ENCODE measurements at places on chromosomes 4 and X.

DNA sequence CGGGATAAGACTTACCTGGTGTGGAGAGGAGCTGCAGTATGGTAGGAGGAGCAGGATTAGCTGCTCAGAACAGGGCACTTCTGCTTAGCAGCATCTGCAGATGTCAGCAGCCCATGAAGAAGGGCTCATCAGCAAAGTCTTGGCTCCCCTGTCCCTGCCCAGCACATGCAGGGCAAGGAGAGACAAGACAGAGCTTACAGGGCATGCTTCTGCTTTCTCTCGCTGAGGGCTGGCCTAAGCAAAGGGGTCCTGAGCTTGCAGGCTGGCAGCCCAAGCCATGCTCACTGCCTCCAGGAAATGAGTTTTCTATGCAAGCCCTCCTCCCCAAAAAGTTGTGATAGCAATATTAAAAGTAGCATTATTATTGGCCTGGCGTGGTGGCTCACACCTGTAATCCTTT lies 39.5 kb upstream of the TAPT1 start:
- no peak for DNase-seq

GRCh38 chrX:113315927-113316326 lies 475.3 kb upstream of the AMOT start:
- no peak for DNase-seq

DNA sequence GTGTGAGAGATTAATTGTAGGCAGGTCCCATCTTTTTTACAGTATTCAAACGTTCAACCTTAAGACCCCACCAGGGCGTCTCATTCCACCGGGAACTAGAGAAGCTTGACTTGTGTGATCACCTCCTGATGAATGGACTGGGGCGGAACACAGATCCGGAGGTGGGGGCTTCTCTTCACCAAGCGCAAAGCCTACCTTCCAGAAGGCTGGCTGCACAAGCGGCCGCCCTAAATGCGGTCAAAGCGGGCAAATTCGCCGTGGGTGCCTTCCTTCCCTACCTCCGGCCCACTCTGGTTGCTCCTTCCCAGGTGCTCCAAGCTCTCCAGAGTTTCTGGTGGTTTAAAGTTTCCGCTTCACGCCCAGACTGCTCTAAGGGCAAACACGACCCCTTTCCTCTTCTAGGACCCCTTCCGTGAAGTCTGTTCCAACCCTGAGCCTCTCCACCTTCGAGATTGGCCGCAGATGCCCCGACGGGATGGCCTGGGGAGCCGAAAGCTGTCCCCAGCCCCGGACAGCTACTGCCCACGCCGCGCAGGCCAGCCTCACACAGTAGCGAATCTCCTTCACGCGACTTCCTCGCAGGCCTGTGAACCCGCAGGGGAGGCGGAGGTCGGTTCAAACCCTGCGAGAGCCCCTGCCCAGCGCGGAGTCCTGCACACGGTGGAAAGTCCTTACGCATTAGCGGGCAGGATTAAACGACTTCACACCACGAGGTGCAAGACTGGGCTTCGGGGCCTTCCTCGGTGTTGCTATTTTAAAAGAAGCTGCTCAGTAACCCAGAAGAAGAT lies 1.6 kb upstream of the WWC2 start:
- no peak for DNase-seq

- DNase-seq, result no peak
Measured at GRCh38 chrX:70439016-70439415, 5.6 kb upstream of the DLG3 start.

DNA sequence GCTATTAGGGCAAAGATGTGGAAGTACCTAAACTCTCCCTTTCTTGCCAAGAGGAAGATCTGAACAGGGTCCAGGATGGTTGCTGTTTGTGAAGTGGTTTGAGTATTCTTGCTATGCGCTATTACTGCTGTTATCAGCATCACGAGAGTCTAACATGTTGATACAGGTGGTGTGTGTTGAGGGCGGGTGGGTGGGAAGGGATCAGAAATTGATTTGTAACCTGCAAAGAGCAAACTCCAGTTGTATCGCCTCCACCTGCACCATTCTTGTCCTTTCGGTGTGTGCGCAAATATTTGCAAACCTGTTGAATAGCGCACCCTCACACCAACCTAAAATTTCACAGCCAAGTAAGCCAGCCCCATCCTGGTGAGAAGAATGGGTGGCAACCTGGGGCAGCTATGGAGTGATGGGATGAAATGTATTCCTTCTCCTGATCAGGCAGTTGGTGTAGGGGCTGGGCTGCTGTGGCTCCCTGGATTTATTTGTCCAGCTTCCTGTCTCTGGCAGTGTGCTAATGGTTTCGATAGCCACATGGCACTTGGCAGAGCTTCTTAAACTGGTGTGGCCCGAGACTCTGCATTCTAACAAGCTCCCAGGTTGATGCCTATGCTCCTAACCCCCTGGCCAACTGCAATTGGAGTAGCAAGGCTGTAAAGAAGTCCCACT lies 102.6 kb upstream of the SCML1 start:
- DNase-seq, result no peak

- DNase-seq, result peak; percentile 86
Measured at GRCh38 chr4:138053641-138054301, 188.4 kb downstream of the SLC7A11 start.

DNA sequence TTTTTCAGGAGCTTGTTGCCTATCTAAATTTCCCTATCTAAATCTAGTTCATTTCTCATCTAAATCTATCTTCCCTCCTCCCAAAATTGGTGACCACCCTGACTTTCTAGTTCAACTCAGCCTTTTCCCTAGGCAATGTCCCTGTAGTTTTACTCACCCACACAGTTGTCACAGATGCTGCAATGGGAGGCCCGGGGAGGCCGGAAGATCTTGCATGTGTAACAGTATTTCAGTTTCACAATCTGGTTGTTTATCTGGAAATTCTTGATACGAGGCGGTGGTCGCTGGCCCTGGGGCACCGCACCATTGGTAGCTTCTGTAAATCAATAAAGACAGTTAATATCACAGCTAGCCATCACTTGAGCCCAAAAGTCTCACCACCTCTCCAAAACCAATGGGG lies 20.2 kb downstream of the ZDHHC9 start:
- DNase-seq, result no peak

GRCh38 chrX:18548996-18549395 lies 122.9 kb downstream of the RS1 start:
- DNase-seq, result no peak

DNA sequence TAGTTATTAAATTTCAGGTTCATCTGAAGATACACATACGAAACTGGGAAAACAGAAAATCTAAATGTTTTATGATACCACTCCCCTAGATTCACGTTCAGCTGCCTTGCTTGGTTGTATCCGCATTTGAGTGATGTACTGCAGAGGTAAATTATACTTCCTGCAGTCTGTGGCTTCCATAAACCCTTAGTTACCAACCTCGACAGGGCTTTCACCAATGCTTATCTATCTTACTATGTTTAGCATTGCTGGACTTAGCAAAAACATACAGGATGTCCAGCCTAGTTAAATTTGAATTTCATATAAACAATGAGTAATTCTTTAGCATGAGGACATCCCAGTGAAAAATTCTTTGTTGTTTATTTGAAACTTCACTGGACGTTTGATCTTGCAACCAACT lies 108.8 kb downstream of the TMA16 start:
- no peak for DNase-seq

DNA sequence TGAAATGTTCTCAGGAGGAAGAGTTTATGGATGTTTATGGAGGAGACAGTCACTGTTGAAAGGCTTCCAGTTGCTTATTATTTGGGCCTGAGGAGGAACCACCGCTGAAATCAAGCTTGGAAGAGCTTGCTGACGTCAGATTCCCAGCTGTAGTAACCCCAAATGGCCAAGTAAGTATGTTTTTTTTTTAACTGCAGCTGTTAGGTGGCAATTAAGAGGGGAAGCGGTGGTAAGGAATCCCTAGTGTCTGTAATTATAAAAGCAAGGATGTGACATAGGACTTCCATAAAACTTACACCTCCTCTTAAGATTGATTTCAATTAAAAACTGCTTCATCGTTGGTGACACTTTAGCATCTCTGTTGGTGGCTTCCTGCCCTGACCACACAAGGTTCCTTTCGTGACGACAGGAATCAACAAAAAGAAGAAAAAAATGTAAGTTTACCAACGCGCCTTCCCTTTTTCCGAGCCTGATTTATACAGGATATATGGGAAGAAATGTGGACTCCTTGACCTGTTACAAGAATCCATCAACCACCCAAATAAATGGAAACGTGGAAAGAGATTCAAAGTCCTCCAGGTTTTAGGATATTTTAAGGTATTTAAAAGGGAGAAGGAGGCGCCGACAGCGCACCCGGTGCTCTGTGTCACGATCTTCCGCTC lies 884 bp downstream of the RELL1 start:
- DNase-seq, result peak; percentile 82

GRCh38 chr4:10239982-10240654 lies 123.5 kb upstream of the WDR1 start:
- no peak for DNase-seq

GRCh38 chr4:151199319-151200190 lies 77.4 kb upstream of the PRSS48 start:
- peak; percentile 50 for DNase-seq

DNA sequence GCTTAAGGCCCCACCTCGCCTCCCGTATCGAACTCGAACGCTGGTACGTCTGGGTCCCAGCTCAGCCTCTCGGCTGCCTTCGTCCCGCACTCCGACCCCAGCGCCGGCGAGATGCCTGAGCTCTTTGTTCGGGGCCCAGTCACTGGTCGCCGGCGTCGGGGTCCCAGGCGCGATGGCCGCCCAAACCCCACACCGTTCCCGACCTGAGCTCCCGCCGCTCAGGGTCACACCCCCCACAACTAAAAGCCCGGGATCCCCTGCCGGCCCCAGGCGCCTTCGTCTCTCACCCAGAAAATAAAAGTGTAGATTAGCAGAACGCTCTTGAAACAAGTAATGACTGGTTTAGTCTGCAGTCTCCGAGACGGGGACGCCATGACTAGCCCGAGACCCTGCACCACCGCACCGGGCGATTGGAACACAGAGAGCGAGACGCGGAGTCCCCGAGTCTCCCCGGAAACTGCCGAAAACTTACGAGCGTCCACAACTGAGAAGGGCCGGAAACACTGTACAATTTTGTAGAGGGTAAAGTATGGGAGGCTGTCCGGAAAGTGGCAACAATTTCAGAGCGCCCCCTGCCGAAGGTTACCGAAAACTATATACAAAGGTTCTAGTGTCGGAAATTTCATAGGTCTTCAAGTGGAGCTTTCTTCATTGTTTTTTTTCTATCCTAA lies at the start of gene TSPAN6:
TSPAN6 (minus strand) TSS at position 486 of the 671 bp plus-strand sequence; CDS start at position 374, 112 bp downstream.
- DNase-seq, result peak; percentile 80

GRCh38 chr4:18056030-18056429 lies 34.5 kb upstream of the LCORL start:
- no peak for DNase-seq

DNA sequence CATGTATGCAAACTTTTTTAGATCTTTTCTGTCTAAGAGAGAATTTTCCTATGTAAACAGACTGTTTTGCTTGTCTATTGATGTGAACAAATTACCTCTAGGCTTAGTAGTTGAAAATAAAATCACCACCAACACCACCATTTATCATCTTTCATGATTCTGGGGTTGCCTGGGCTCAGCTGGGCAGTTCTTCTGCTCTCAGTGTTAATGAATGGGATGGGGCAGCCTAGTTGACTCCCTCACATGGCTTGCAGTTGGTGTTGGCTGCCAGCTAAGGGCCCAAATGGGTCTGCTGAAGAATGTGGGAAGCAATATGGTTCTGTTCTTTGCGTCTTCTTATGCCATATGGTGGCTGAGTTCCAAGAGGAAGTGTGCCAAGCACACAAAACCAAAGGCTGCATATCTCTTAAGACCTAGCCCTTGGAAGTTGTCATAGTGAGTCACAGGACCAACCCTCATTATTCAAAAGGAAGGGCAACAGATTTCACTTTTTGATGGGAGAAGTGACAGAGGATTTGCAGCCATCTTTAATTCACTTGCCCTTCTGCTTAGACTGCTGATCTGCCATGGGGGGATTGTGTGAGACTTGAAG lies 17.9 kb downstream of the REELD1 start:
- DNase-seq, result no peak

DNA sequence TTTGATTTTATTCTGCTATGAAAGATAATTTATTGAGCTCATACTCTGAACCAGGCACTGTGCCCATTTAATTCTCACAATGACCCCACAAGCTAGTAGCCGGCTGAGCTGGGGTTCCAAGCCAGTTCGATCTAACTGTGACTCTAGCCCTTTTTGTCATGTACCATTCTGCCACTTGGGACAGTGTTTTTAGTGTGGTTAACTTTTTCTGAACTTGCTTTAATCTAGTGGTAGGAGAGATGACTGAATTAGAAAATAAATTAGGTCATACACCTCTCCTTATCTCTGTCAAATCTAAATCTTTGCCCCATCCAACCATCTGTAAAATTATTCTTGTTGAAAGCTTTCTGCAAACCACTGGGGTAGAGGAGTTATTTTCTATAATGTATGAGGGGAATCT lies 136.0 kb downstream of the CBR4 start:
- DNase-seq, result no peak

DNA sequence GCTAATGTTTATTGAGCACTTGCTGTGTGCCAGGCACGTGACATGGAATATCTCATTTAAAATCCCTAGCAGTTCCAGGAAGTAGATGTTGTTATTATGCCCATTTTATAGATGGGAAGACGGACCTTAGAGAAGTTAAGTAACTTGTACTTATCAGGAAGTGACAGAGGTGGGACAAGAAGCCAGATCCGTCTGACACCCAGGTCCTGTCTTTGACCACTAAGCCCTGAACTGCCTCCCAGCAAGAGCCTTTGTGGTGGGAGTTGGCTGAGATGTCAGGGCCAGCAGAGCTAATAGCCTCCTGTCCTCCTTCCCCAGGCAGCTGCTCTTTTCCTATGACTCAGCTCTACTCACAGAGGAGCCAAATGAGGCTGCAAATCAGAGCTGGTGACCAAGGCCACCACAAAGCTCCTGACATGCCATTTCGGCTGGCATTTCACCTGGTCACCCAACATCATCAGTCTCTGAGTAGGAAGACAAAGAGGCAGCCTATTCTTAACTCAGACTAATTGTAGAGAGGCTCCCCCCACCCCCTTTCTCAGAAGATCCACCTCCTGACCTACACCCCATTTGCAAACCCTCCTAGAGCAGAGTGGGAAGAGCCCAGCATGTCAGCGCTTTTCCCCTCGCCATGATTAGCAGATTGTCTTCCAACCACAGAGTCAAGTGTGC lies 175.1 kb upstream of the KIT start:
- peak; percentile 52 for DNase-seq

- no peak for DNase-seq
Measured at GRCh38 chr4:37684154-37684553, 2.0 kb downstream of the RELL1 start.

- no peak for DNase-seq
Measured at GRCh38 chr4:77711469-77711868, 105.8 kb downstream of the CXCL13 start.

- peak; percentile 23 for DNase-seq
Measured at GRCh38 chr4:26916195-26916594, 55.6 kb downstream of the STIM2 start.

GRCh38 chr4:147103403-147103946 lies 157.8 kb upstream of the TTC29 start:
- peak; percentile 97 for DNase-seq

DNA sequence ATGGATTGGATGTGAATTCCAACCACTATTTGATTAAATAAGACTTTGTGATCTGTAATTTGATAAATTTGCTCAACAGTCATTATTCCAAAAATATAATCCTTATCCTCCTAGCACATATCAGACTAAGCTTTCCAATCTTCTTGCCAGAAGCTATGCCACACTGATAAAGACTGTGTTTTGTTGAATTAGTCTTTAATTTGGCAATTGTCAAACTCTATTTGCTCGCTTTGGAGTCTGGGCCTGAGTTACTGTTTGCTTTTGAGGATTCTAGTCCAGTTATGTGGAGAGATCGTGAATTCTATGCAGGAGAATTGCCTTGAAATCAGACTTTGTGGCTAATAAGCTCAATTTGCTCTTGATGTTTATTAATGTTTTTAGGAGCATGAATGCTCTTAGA lies 10.9 kb upstream of the RNF150 start:
- DNase-seq, result no peak

Data from AG10803 (cell line).